ENCODE measurements at places on chromosomes 1 and 21.

DNA sequence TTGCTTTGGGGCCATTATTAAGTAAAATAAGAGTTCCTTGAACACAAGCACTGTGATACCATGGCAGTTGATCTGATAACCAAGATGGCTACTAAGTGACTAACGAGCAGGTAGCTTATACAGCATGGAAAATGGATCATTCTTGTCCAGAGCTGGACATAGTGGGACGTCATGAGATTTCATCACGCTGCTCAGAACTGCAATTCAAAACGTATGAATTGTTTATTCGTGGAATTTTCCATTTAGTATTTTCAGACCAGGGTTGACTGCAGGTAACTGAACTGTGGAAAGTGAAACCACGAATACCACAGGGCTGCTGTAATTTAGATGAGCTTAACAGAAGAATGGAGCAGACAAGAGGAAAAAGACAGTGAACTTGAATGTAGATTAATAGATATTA is 38.9 kb downstream of the CCDC18 start:
- no peak for DNase-seq

DNA sequence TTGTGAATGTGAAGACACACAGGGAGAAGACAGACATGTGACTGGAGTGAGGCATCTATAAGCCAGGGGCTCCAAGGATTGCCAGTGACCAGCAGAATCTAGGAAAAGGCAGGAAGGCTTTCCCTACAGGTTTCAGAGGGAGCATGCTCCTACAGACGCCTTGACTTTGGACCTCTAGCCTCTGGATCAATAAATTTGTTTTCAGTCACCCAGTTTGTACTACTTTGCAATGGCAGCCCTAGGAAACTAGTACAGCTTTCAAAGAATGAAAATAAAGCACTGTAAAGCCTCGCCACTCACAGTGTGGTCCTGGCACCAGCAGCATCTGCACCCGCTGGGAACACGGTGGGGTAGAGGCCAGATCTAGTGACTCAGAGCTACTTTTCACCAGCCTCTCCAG is 510.0 kb downstream of the LTN1 start:
- no peak for DNase-seq

DNA sequence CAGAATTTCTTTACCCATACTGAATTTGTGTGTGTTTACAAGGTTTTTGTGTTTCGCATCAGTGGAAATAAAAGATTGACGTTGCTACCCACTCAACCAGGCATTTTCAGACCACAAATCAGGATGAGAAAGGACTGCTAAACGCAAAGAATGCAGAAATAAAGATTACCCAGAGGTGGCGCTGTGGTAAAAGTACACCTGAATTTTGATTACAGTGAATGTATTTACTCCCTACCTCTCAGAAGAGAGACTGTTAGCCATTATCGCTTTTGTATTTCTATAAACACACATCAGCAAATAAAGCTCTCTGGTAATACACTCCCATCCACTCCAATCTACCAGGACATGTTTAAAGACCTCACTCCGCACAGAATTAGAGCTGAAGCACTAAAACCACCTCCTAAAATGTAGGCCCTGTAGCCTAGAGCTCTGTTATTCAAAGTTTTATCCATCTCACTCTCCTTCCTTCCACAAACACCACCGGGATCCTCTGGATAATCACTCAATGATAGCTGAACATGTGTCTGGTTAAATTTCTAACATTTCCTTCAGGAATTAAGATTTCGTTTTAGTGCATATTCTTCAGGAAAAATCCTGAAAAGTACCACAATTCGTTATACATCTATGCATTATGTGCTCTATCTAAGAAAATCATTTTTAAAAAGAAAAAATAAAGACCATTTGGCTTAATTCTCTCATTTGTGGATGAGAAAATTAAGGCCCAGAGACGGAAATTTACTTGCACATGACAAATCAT is 2.5 kb upstream of the LMO4 start:
- no peak for DNase-seq

- no peak for DNase-seq
Observed at GRCh38 chr1:154371436-154371835, 33.7 kb upstream of the IL6R start.

GRCh38 chr1:117810553-117810952 is 118.9 kb downstream of the GDAP2 start:
- DNase-seq: no peak

DNA sequence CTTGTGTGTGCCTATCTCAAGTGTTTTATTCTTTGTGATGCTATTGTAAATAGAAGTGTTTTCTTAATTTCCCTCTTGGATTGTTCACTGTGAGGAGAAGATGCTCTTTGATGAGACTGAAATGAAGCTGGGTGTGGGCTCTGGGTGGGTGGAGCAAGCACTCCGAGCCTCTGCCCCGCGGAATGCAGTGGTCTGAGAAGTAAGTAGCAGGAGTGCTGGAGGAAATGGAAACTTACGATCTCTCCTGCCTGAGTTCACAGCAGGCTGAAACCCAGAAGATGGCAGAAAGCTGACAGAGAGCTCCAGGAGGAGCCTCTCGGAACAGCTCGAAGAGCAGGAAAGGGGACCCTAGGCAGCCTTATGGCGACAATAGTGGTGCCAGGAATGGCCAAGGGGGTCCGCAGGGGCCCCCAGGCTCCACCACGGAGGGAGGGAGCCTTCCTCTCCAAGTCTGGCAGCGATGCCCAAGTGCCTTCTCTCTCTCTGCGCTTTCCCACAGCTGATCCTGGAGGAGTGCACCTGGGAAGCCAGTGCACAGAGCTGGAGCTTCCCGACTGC is 126.8 kb upstream of the COL6A1 start:
- DNase-seq: no peak

DNA sequence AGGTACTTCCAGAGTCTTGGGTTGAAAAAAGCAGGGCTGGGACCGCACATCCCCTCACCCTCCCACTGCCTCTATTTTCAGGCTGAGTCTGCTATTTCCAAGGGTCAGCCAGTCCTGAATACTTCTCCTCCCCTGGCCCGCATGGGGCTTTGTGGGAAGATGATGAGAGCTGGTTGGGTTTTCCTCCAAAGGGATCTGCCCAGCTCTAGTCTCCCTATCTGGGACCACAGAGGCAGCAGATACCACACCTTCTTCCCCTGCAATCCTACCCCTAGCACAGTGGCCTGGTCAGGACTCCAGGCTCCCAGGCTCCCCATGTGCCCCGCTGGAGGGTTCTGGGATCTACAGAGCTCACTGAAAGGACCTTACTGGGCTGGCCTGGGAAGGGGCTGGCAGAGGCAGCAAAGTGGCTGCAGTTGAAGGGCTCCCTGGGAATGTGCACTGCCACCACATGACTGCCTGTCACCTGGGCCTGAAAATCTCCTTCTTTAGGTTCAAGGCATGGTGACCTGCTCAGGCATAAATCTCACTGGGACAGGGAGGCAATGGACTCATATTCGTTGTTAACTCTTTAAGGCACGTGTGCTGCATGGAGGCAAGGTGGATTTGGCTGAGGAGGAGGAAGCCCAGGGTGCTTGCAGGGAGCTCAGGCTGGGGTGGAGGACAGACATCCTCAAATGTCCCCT is 13.1 kb downstream of the CACNA1S start:
- DNase-seq: no peak

- no peak for DNase-seq
Observed at GRCh38 chr1:97571760-97572159, 349.1 kb downstream of the DPYD start.

Data from activated T-helper 1 cell treated with anti-CD3 and anti-CD28 coated beads, Interleukin-2, amount 50 U/mL, for 16 hours (primary cell).